ENCODE measurements at places on chromosomes 4 and X.

- no peak for DNase-seq
Observed at GRCh38 chr4:37475776-37476175, 210.4 kb downstream of the RELL1 start.

- no peak for DNase-seq
Observed at GRCh38 chr4:75997081-75997480, 6.3 kb upstream of the SDAD1 start.

DNA sequence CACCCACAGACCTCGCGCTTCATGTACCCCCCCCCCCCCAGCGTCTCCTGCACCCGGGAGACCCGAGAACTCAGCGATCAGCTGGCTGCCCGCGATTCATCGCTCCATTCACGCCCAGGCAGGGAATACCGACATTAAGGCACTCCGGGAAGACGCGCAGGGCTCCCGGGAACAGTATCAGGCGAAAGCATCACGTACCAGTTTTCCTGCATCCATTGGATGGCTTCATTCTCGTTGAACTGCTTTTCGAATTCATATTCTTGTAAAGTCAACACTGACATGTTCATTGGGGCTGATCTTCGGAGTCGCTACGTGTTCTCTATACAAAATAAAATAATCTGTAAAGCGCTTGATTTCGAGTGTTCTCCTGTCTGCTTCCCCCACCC lies 373 bp downstream of the ELOVL6 start:
- DNase-seq: peak; percentile 60

DNA sequence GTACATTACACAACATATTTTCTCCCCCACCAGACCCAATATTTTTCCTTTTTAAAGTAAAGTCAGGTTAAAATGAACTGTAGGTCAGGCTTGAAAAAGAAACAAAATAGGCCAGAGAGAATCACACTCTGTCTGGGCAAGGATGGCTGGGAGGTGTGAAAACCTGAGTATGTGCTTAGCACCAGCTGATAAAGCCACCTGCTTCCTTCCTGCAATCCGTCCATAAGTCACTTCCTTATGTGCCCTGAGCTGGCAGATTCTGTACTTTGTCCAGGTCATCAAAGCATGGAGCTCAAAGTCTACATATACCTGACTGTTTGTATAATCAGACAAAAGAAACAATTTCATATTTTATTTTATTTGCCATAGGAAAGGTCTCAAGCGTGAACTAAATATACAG lies 37.7 kb downstream of the ANTXR2 start:
- DNase-seq: no peak

DNA sequence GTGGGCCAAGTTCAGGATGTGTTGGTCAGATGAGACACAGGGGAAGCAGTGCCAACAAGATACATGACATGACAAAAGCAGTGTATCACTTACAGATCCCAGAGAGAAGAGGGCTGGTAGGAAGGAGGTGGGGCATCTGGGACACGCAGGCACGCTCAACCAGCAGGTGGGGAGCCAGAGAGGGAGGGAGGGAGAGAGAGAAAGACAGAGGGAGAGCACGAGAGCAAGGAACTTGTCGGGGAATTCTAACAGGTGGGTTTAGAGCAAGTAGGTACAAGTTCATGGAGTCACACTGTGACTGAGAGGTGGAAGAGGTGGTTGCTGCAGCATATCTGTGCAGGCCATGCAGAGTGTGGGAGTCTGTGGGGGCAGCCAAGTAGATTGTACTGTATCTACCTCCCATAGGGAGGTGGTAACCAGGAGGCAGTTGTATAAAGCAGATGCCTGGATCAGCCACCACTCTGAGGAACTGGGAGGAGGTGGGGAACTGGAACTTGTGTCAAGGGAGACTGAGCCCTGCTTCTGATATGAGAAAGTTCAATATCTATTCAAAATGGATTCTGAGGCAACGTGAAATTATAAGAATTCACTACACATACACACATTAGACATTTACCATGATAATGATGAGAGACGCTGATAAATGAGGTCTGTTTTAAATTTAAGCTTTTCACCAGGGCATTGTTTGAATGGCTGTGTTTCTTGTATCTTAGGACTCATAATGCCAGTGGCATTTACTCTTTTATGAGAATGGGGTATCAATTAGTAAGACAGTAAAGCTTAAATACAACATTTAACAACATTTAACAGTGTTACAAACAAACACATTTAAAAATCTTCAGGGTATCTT lies 43.7 kb downstream of the BBS12 start:
- no peak for DNase-seq

DNA sequence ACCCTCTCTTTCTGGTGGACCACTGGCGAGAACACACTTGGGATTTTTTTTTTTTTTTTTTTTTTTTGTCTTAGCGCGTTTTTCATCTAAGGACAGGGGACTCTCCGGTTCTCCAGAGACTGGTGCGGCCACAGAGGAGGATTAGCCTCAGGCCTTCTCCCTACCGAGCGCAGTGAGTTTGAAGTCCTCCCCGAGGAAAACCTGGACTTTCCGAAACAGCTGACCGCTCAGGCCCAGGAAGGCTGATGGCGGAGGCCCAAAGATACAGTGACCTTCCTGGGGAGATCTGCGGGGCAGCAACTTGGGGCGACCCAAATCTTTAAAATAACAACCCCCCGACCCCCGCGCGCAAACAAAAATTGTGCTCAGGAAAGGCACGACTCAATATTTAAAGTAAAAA lies 9.2 kb downstream of the NKX3-2 start:
- no peak for DNase-seq

GRCh38 chr4:55530167-55530566 lies 16.5 kb downstream of the CLOCK start:
- no peak for DNase-seq

GRCh38 chr4:88158489-88159228 lies at the start of gene ABCG2:
ABCG2 (minus strand) TSS chr4:88158639; CDS start chr4:88139995, 18,644 bp downstream.
- DNase-seq: peak; percentile 1

Data from midbrain (tissue), 1 donor.